GM20000 (cell line): ENCODE measurements at places on chromosomes 2 and 18.

DNA sequence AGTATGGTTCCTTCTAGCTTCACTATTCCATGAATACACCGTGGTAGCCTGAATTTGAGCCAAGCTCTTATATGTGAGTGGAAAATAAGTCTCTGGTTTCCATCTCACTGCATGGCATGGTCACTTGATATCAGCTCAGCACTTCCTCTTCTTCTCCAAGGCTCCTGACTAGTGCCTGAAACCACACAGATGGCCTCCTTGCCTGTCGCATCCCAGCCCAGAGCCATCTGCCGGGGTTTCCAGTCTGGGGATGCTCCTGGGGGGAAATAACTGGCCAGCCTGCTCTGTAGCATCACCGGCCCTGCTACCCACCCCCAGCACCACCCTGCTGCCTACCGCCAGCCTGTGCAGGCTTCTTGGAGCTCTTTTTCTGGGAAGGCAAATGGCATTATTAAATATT, 7.7 kb upstream of the MARCHF4 start:
- DNase-seq: no peak

DNA sequence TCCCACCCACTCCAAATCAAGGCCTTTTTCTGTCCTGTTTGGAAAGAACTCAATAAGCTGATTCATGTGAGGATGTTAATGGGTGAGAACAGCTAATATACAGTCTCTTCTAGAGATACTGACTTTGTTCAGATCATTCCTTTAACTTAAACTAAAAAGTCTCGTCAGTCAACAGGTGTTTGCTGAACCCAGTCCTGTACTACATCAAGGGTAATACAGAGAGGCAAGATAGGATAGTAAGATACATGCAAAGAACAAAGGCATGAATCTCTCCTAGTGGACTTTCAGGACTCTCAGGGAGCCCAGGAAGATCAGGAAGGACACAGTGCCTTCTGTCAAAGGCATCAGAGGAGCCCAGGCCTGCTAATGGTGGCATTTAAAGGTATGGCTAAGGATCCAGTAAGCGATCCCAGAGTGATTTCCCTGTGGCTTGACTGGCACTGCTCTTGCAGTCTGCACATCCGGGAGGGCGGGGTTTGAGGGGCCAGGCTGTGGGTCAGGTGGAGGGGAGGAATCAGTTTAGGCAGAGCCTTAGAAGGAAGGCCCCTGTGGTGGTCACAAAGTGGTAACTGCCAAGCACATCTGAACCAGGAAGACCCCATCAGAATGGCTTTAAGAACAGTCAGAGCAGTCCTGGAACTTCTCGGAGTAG, 54.0 kb downstream of the EPAS1 start:
- no peak for DNase-seq

GRCh38 chr2:149885468-149885867, 297.9 kb upstream of the MMADHC start:
- DNase-seq: no peak

DNA sequence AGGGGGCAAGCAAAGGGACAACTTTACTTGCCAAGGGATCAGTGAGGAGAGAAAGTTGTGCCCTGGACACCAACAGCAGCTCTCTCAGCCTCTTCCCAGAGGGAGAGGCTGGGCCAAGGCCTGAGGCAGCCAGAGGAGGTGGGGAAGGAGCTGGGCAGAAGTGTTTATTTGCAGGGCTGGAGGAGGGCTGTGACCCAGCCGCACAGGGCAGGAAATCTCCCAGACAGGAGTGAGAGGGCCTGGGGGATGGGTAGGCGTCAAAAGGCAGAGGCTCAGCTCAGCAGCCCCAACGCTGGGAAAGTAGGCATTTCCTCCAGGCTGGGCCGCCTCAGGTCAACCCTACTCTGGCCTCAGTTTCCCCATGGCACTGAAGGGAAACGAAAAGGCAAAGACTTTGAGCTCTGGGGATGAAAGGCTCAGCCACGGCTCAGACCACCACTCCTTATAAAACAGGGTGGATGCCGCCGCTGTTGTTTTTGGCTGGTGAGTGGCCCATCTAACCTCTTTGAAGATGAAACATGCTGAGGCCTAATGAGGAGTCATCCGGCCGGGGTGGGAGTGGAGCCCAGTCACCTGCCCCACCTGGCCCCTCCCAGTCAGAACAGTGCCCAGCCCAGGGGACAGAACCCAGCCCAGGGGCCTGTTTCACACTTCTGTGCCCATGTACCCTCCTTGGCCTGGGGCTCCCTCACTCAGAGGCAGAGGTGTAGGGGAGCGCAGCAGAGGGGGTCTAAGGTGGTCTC, 21.9 kb upstream of the SEMA4C start:
- no peak for DNase-seq

- DNase-seq: no peak
These were observed 557 bp upstream of the DSG2 start for GRCh38 chr18:31497404-31497835.

DNA sequence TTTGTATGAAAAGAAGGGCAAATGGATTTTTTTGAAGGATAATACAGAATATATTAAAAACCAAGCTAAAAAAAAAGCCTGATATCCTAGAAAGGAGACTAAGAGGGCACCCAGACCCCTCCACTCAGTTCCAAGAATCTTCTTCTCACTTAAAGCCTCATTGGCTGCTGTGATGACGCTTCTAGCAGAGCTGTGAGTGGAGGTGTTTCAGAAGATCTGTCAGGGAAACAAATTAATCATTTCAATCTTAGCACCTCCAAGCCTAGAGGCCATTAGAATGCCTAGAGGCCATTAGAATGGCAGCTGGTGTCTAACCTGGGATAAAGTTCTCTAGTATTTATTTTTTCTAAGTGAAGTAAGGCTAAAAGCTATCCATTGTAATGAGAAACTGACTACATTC, 164.2 kb upstream of the TMEM200C start:
- no peak for DNase-seq

- no peak for DNase-seq
These were observed 468.3 kb upstream of the RAB12 start for GRCh38 chr18:8140841-8141501.

DNA sequence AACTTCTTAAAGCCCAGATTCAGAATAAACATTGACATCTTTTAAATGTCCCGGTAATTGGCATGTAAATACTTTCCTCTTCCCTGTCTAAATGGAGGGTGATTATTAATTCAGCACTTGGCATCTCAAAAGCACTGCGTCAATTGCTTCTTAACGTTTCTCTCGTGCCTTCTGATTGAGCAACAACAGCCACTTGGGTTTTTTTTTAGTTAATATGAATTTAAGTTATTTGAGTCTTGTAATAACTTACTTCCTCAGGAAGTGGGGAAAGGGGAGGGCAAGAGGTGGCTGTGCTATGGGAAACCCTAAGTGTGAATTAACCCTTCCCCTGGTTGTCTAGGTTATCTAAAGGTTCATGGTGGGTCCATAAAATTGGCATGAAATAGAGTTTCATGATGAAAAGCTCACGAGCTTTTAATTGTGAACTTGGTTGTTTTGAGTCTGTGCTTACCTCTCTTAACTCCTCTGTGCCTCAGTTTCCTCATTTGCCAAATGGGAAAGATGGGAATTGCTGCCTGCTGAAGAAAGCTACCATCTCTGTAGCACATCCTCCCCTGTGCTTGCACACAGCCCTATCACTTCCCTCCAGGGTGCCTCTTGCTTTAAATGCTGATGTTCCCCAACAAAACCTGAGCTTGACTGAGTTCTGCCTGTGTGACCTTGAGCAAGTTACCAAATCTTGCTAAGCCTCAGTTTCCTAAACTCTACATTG, 126.3 kb upstream of the BCL2L11 start:
- no peak for DNase-seq

- no peak for DNase-seq
These were observed 22.4 kb downstream of the CRYGD start for GRCh38 chr2:208101716-208102631.

GRCh38 chr2:101107241-101107640, 43.9 kb downstream of the TBC1D8 start:
- DNase-seq: no peak

DNA sequence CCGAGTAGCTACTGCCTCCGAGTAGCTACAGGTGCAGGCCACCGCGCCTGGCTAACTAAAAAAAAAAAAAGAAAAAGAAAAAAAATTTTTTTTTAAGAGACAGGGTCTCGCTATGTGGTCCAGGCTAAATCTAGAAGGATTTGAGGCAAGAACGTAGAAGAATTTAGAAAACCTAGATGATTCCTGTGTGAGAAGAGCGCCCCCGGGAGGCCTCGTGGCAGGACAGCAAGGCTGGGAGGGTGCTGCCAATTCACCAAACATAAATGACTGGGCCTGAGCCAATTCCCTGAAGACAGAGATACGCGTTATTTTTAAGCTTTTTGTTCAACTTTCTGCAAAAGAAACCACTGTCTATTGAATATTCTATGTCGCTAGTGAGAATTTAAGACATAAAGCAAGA, 90.1 kb upstream of the TGFA start:
- no peak for DNase-seq

DNA sequence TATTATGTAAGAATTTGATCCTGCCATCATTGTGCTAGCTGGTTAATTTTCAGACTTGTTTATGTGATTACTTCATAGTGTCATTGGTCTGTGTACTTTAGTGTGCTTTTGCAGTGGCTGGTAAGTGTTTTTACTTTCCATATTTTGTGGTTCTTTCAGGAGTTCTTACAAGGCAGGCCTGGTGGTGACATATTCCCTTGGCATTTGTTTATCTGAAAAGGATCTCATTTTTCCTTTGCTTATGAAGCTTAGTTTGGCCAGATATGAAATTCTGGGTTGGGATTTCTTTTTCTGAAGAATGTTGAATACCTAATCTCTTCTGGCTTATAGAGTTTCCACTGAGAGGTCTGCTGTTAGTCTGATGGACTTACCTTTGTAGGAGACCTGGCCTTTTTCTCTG, 72.8 kb upstream of the MC4R start:
- DNase-seq: no peak

GRCh38 chr2:14616342-14616741, 16.2 kb upstream of the LRATD1 start:
- DNase-seq: no peak

- no peak for DNase-seq
These were observed 444.7 kb downstream of the THSD7B start for GRCh38 chr2:137210039-137210438.

DNA sequence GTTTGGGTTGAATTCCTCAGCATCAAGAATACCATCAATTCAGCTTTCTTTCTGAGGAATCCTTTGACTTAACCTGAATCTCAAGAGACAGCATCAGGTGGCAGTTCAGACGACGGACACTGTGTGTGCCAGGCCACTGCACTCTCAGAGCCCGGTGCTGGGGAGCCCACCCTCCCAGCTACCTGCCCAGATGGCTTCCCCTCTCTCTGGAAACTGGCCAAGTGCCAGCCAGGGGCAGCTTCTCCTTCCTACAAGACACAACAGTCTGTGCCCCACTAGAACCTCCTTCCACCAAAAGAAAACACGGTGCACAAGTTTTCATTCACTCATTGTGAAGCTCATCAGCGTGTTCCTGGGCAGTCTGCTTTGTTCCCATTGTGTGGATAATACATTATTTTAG, 28.5 kb downstream of the MAL start:
- DNase-seq: no peak

- DNase-seq: no peak
These were observed 48.2 kb downstream of the KCMF1 start for GRCh38 chr2:85019121-85019520.

GRCh38 chr2:129504646-129505045, 474.8 kb upstream of the RAB6C start:
- DNase-seq: no peak

GRCh38 chr2:30627151-30627550, 180.1 kb downstream of the CAPN13 start:
- no peak for DNase-seq

GRCh38 chr2:189553504-189554088, 27.0 kb downstream of the SLC40A1 start:
- DNase-seq: no peak

DNA sequence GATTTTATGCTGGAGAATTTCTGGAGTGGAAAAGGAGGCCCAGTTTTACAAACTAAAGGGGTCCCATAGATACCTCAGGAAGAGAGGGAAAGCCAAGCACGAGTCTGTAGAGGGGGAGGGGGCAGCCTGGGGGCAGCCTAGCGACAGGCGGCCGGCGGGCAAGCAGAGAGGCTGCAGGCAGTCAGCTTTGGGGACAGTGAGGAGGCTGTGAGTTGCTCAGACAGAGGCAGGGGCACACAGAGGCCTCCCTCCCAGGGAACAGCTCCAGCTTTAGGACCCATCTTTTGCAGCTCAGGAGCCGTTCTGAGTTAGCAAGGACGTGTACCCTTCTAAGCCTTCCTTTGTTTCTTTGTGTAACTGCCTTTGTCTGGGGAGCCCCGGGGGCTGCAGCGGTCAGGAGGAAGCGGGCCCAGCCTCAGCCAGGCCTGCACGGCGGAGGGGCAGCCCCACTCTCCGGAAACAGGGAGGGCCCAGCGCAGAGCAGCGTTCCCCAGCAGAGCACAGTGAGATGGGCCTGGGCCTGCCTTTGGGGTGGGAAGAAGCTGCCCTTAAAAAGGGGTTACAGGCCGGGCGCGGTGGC, 41.1 kb upstream of the RALBP1 start:
- peak; percentile 76 for DNase-seq

DNA sequence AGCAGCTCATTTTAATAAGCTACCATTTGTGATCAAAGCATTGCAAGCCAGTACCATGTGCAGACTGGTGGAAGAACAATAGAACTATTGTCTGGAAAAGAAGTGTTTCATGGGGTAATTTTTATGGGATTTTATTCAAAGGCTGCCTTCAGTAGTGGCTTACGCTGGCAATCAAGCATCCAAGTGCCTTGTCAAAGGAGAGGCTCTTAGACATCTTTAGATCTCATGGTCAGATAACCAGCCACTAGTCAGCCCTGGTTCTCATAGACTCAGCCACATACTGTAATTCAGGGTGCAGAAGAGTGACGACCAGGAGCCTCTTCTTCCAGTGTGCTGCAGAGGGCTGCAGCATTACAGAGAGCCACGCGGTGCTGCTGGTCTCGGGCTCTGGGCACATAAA, 98.5 kb upstream of the NOSTRIN start:
- no peak for DNase-seq

GRCh38 chr2:223050188-223050587, 1.8 kb upstream of the KCNE4 start:
- no peak for DNase-seq

DNA sequence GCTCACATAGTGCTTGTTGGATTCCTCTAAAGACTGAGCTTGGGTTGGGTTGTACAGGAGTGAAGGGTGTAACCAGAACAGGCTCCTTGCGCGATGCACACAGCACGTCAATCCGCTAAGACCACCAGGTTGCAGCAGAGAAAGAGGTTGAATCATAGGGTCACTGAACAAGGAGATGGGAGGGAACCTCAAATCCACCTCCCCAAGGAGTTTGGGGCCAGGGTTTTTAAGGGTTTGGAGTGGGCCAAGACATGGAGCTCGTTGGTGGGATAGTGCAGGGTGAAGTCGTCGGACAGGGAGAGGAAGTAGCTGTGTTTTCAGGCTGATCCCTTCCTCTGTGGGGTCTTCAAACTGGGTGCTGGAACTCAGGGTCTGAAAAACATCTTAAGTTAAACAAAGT, 20.8 kb upstream of the MTCL1 start:
- no peak for DNase-seq

- no peak for DNase-seq
These were observed 500.2 kb downstream of the XIRP2 start for GRCh38 chr2:167388497-167388896.

GRCh38 chr2:71554706-71555056, 101.3 kb downstream of the DYSF start:
- no peak for DNase-seq
